ENCODE measurements at places on chromosomes 6 and 20.

GRCh38 chr6:3943331-3943765, 94.2 kb downstream of the FAM50B start:
- DNase-seq, result no peak

- no peak for DNase-seq
Observed at GRCh38 chr6:161890133-161890831, 616.4 kb upstream of the AGPAT4 start.

DNA sequence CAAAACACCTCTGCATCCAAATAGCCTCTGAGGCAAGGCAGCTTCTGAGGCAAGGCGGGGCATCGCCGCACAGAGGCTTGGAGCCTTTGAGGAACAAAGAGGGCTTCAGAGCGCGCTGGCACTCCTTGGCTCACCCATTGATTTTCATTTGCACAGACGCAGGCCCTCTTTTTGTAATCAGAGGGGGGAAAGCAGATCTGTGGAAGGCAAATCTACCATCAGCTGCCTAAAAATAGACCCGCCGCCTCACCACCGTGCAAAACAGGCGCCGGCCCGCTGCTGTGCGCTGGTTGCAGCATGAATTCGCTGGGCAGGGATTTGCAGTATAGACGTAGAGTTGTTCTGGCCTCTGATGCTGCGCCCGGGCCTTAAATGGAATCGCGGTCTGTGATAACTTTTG, 69.9 kb upstream of the STMND1 start:
- DNase-seq, result no peak

GRCh38 chr6:117548797-117549301, 53.5 kb downstream of the GOPC start:
- DNase-seq, result peak; percentile 77

DNA sequence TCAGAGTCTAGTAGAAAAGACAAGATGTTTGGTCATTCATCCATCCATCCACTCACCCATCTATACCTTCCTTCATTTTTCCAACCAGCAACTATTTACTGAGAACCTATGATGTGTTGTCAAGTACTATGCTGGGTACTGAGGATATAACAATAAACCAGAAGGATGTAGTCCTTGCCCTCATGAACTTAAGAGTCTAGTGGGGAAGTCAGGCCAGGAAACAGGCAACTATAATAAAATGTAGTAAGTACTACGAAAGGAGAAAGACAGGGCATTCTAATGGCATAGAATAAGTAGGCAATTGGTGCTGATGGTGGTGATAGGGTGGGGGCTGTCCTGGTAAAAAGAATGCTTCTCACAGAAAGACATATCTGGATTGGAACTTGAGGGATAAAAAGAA, 245.7 kb downstream of the BTBD9 start:
- no peak for DNase-seq

DNA sequence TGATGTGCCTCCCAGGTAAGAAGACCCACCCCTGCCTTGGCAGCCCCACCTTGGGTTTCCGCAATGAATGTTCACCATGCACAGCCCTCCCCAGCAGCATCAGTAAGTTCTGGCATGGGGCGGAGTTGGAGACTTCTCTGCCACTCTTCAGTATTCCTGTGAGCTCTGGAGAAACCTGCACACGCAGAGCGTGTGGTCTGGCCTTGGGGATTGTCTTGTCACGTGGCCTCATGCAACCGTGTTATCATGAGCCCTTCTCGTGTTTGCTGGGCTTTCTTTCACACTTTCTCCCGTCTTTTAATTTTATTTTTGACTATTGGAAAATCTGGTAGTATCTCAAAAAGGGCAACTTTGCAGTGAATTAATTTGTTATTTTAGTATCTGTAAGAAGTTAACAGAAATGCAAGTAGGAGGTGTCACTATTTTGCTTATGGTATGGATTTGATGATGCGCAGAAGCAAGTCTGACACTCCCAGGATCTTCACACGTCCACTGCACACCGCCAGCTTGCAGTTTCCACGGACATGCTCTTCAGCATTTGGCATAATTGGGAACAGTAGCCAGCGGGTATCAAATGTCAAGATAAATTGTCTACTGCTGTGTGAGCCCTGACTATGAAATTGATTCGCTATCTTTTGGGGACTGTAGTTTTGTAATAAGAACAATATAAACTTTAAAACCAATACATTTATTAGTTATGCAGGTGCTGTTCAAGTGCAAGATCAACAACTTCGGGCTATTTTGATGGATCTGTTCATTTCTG, 463.5 kb downstream of the QKI start:
- DNase-seq, result no peak

GRCh38 chr20:25749649-25750048, 53.0 kb upstream of the ZNF337 start:
- no peak for DNase-seq

GRCh38 chr6:21893793-21894192, 300.2 kb downstream of the SOX4 start:
- DNase-seq, result no peak

- no peak for DNase-seq
Observed at GRCh38 chr20:21503345-21503744, 10.5 kb downstream of the NKX2-2 start.

DNA sequence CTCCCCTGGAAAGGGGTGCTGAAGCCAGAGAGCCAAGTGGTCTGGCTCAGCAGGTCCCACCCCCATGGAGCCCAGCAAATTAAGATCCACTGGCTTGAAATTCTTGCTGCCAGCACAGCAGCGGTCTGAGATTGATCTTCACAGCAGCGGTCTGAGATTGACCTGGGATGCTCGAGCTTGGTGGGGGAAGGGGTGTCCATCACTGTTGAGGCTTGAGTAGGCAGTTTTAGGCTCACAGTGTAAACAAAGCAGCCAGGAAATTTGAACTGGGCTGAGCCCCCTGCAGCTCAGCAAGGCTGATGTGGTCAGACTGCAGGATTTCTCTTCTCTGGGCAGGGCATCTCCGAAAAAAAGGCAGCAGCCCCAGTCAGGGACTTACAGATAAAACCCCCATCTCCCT, 41.3 kb upstream of the B3GAT2 start:
- no peak for DNase-seq

DNA sequence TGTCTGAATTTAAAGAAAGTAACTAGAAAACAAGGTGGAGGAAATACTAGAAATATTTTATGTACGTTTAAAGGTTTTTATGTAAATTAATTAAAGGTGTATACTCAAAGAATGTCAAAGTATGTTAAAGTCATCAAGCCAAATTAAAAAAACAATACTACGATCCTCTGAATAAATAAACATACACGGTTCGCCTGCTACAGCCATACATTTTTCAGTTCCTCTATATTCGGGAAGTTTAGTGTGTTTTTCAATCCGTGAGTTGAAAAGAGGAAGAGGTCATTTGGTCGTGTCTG, 626 bp downstream of the STX7 start:
- DNase-seq, result no peak

- no peak for DNase-seq
Observed at GRCh38 chr20:47710665-47711045, 74.6 kb downstream of the SULF2 start.

- no peak for DNase-seq
Observed at GRCh38 chr20:44052166-44052565, 134.8 kb downstream of the JPH2 start.

DNA sequence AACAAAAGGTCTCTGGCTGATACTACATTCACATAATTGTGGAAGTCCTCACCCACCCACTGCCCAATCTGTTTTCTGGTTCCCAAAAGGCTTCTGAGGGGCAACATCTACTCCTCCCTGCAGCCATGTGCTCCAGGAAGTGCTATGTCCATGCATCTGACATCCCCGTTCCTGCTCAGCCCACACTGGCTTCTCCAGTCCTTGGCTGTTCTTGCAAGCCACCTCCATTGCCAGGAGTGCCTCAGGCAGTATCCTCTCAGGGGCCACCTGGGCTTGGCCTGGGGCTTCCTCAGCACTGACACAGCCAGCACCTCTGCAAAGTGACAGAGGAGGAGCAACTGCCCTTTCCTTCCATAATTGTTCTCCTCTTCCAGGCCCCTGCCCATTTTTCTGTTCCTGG, 18.3 kb downstream of the ARHGAP18 start:
- no peak for DNase-seq

DNA sequence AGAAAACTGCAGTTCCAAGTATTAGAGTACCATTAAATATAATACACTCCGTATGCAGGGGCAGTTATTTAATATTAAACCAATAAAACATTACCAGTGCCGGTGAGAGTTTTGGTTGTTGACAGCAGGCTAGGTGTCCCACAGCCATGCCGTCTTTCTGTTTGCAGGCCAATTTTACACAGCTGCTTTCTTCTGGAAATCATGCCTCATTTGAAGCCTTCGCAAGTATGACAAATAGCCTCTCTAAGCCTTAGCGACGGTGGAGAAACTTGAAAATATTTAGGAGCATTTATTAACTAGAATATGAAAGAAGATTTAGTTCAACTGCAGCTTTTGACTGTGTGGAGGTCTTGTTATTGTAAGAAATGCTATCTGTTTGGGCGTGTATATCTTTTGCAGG, 226.0 kb downstream of the BMP2 start:
- no peak for DNase-seq

DNA sequence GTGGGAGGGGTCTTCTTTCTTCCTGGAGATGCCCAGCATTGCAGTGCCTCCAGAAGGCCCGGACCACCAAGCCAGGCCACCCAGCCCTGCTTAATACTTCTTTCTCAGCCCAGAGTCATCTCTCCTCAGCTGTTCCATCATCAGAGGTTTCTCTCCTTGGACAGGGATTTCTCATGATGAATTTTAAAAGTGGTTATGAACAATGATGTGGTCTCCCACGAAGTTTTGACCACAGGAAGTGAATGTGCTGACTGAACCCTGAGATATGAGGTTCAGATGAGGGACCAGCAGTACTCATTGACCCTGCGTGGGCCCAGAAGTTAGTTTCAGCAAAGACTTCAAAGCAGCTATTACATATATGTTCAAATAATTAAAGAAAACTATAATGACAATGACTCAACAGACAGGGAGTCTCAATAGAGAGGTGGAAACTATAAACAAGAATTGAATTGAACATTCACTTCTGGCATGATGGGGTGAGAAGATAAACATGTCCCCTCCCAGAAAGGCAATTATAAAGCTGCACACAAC, 114.5 kb upstream of the SLC22A16 start:
- DNase-seq, result no peak

- DNase-seq, result no peak
Observed at GRCh38 chr6:39339868-39340550, 17.5 kb upstream of the KCNK16 start.

GRCh38 chr6:42269974-42270510, 52.4 kb upstream of the MRPS10 start:
- DNase-seq, result no peak

DNA sequence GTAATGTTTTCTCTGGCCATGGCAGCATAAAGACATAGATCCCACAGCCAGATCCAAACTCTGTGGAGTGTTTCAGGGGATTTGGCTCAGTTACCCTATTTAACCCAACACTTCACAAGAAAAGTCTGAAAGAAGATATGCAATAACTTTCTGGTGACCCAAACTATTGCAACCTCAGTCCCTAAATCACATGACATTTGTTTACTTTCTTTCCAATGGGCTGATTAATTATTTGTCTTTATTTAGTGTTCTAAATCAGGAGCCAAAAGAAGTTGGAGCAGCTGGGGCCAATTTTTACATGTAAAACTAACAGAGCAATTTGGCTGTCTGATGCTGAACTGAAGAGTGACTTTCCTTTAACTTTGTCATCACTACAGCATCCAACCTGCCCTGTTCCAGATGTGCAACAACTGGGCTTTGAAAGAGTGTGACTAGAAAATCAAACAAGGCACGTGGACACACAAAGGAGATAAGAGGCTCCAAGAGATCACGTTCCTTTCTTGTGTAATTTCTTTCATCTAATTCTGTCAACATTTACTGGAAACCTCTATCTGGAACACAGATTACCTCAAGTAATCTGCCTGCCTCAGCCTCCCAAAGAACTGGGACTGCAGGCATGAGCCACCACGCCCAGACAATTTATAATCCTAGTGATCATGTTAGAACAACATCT, 90.8 kb downstream of the TRMT11 start:
- peak; percentile 87 for DNase-seq

GRCh38 chr6:154157082-154157481, 118.0 kb downstream of the OPRM1 start:
- DNase-seq, result no peak

DNA sequence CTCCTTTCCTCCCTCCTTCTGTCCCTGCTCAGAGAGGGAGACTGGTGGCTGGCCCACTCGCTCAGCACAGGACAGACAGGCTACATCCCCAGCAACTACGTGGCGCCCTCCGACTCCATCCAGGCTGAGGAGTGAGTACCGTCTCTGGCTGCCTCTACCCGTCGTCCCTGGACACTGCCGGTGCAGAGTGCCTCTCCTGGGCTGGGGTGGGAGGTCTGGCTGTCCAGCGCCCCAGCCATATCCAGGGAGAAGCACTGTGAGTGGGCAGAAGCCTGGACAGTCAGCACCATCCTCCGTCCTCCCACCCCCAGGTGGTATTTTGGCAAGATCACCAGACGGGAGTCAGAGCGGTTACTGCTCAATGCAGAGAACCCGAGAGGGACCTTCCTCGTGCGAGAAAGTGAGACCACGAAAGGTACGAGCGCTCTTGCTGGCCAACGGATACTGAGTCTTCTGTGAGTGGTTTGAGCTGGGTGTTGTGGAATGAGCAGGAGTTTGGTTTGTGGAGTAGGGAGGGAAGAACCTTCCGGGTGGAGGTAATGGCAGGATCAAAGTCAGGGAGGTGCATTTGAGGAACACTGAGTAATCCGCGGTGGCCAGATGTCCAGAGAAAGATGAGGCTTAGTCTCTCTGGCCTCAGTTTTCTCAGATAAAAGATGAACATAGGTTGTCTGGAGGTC, 48.1 kb downstream of the SRC start:
- DNase-seq, result no peak

DNA sequence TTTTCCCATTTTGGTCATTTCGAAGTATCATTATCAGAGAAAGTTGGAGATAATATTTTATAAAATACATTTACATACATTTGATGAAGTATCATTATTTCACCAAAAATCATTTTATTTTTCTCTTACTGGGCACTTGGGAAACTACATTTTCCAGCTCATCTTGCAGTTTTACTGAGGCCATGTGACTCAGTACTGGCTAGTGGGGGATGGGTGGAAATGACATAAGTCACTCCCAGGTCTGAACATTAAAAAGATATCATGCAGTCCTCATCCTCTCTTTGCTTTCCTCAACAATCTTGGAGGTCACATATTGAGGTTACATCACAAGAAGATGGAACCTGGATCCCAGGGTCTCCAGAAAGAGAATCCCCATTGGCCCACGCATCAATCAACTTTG, 84.1 kb downstream of the CD24 start:
- no peak for DNase-seq

DNA sequence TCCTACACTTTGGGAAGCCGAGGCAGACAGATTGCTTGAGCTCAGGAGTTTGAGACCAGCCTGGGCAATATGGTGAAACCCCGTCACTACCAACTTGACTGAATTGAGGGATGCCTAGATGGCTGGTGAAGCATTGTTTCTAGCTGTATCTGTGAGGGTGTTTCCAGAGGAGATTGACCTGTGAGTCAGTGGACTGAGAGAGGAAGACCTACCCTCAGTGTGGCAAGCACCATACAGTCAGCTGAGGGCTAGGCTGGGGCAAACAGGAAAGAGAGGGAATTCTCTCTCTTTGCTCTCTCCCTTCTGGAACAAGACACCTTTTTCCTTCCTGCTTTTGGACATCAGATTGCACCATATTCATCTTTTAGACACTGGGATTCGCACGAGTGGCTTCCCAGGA, 3.7 kb upstream of the ZUP1 start:
- no peak for DNase-seq

GRCh38 chr6:4287811-4288244, 152.5 kb upstream of the ECI2 start:
- no peak for DNase-seq

Data from HepG2 (cell line).